Stimulated activated CD4-positive, alpha-beta T cell treated with anti-CD3 and anti-CD28 coated beads, Interleukin-4, amount 100 ng/mL, for 1 hour (primary cell): ENCODE measurements at places on chromosomes 5 and 9.

GRCh38 chr5:87121304-87122150, 146.2 kb upstream of the RASA1 start:
- peak; percentile 16 for DNase-seq

DNA sequence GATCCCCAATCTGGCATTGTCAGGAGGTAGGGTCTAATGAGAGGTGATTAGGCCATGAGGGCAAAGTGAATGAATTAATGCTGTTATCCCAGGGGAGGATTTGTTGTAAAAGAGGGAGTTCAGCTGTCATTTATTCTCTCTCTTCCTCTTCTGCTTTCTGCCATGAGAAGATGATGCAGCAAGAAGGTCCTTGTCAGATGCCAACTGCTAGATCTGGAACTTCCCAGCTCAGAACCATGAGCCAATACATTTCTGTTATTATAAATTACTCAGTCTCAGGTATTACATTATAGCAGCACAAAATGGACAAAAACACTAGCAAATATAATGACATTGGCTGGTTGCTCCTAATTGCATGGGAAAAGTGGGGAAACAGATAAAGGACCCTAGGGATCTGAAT, 15.6 kb upstream of the BICD2 start:
- DNase-seq = no peak

GRCh38 chr9:104802110-104802509, 38.2 kb downstream of the NIPSNAP3B start:
- no peak for DNase-seq

GRCh38 chr9:90830051-90830450, 28.4 kb downstream of the SYK start:
- no peak for DNase-seq

GRCh38 chr5:2391021-2391420, 360.5 kb downstream of the IRX2 start:
- no peak for DNase-seq

DNA sequence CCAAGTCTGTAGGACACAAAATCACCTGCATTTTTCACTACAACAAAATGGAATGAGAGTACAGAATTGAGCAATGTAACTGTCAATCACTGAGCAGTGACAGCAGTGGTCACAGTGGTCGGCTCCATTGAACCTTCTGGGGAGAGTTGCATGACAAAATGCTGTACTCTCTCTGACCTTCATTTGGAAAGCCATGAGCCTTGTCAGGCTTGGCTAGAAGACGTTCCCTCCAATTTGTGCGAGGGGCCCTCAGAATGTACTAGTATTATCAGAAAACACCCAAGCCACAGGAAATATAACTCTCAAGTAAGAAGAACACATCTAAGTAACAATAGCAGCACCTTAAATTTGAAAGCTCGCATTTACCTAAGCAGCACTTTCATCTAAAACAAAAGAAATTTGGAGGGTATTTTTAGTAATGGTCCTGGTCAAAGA, 425.6 kb upstream of the MEF2C start:
- no peak for DNase-seq

DNA sequence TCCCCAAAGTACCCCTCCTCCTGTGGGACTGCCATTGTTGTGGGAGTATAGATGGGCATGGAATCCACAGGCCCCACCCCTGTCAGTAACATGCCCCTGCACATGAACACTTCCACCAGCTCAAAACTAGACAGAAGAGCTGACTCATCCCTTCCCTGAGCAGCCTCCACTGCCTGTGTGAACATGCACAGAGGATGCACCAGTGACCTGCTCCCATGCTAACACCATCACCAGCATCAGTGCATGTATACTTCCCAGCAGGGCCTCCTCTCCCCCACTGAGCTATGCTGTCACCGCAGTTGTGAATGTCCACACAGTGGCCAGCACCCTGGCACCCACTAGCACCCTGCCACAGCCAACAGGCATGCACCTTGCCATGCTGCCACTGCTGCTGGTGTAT, 939.8 kb downstream of the EFNA5 start:
- DNase-seq = no peak

DNA sequence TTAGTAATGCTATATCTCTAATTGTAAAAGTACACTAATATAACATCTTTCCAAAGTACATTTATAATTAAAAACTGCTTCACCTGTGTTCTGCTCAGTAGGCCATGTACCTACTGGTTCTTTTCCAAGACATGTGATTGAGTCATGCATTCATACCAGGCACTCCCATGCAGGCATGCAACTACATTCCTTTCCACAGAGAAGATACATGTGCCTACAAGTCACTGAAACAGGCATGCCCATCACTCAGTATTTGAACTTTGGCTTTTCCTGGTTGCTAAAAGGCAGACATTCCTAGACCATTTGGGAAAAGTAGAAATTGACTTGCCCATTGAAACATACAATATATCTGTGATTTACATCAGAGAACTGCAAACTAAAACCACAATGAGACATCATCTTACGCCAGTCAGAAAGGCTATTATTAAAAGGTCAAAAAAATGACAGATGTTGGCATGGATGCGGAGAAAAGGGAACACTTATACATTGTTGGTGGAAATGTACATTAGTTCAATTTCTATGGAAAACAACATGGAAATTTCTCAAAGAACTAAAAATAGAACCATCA, 148.3 kb upstream of the MOCS2 start:
- DNase-seq = no peak

- DNase-seq = no peak
Measured at GRCh38 chr9:82353631-82354278, 365.2 kb downstream of the SPATA31D1 start.

GRCh38 chr9:91978740-91979414, 28.8 kb upstream of the ROR2 start:
- no peak for DNase-seq

GRCh38 chr9:81474792-81475191, 214.6 kb downstream of the TLE1 start:
- no peak for DNase-seq

DNA sequence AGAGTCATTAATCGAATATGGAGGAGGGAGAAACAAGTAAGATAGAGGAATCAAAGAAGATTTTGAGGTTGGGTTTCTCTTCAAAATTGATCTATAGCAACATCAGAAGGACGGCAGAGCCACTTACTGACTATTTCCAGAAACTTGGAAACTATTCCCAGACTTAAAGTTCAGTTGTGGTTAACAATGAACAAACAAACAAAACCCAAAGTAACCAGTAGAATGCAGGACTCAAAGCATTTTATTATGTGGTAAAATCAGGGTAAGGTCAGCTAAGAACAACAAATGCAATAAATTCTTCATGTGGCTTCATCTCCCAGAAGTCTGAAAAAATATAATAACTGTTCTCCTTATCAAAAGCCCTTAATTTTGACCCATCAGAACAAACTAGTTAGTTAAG, 54.9 kb upstream of the OSMR start:
- DNase-seq = no peak

DNA sequence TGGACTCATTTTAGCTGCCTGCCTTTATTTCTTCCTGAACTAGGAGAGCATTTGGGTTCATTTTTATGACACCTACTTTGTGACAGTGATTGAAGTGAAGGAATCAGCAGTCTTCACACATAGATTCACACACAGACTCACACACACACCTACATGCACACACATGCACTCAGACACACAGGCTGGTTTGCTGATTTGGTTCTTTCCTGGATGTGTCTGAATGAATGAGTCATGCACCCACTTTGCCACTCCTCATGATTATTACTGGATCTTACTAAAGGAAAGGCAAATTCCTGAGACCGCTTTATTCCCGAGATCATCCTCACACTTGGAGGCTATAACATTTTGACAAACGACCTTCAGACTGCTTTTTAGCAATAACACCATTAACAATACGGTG, 529.5 kb downstream of the AGTPBP1 start:
- DNase-seq = no peak

GRCh38 chr9:120846906-120847305, 4.2 kb upstream of the PSMD5 start:
- DNase-seq = no peak

DNA sequence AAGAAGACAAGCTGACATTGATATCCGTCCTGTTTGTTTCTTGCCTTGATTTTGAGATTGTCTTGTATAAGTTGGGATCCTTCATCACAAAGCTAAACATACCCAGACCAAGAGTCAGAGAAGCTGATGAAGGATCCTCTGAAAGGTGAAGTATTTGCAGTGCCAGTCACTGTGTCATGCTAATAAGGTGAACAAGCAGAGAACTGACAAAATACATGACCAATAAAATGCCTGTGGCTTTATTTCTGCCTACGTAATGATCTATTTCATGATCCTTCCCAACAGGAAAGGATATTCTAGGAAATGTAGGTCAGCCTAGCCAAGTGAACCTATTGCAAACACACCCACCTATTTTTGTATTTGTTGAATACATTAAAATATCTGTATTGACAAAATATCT, 351.3 kb upstream of the CDH9 start:
- DNase-seq = no peak

DNA sequence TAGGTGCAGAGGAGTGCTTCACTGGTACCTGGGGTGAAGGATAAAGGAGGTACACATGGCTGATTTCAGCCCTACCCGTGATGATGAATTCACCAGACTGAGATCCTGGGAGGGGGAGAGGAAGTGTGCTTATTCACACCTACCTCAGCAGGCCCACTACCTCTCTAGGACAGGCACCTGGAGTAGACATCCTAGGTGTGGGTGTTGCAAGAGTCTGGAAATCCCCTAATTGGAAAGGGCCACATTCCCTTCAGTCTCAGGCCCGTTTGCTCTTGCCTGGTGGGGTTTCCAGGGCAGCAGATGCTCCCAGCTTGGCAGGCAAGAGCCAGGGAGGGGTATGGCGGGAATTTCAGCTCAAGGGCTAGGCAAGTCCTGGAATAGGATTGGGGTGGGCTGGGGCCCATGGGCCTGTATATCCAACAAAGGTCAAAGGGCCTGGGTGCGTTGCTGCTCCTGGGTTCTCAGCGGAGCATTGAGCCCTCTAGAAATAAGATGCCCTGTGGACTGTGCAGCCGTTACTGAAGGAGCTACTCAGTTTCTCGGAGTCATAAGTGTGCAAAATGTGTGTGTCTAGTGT, 5.8 kb upstream of the CCL21 start:
- no peak for DNase-seq

DNA sequence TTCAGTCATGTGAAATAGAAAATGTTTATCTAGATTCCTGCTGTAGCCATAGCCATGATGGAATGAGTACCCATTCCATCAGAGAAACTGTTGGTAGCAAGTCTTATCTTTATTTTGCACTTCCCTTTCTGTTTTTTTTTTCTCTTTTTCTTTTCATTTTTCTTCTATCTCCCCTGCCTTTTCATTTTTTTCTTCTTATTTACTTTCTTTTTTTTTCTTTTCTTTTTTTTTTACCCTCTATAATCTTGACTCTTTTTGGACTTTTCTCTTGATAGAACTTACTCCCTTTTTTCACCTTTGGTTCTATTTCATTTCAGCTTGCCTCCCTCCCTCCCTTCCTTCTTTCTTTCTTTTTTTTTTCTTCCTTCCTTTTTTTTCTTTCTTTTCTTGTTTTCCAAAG, 15.4 kb downstream of the SLC25A46 start:
- no peak for DNase-seq

DNA sequence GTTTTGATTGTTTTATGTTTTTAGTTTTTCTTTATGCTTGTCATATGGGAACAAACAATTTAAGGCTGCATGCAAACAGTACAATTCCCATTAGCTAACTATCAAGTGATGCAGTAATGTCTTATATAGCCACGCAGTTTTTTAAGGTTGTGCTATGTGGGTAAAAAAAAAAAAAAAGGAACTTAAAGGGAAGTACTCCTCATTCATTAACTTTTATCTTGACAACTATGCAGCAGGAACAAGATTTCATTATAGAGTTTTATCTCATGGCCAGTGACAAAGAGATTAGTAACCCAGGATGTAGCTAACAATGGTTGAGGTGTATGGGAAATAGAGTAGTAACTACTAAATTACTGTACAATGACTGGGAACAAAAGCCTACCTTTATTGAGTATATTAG, 1008.2 kb upstream of the CDH9 start:
- no peak for DNase-seq

GRCh38 chr5:56480078-56480704, 247.1 kb upstream of the ANKRD55 start:
- no peak for DNase-seq

DNA sequence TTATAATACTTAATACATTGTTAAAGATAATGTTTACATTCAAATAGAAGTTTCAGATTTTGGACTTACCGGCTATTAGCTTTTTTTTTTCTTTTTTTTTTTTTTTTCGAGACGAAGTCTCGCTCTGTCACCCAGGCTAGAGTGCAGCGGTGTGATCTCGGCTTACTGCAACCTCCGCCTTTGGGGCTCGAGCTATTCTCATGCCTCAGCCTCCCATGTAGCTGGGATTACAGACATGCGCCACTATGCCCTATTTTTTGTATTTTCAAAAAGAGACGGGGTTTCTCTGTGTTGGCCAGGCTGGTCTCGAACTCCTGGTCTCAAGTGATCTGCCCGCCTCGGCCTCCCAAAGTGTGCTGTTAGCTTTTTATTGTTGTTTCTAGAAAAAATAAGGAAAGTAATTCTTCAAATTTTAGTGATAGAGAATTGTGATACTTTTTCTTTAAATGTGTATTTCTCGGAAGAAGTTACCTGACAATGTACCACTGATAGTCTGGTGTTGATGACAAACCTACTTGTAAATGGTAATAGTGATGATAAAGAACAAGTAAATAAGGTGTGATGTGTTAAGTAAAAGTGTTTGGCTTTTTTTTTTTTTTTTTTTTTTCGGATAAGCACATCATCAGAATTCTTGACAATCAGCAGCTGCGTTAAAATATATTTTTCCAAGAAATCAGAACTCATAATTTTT, 2.7 kb downstream of the CDC42SE2 start:
- peak; percentile 36 for DNase-seq

DNA sequence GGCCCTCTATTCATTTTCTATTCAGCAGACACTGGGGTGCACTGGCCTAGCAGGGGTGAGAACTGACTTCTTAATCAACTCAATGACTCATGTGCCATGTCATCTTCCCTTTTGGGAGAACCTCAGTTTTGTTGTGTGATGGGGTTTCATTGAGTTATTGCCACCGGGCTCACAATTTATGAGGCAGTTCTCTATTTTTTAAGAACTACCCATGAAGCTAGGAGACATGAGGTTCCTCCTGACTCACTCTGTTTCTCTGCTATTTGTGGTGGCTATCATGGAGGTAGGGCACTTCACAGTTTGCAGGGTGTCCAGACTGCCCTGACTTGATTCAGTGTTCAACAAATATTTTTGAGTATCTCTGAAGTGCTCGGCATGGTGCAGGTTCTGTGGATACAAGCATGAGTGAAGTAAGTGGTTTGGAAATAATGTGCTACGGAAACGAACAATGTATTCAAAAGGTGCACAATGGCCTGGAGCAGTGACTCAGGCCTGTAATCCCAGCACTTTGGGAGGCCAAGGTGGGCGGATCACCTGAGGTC, 39.3 kb downstream of the SPARC start:
- no peak for DNase-seq

- no peak for DNase-seq
Measured at GRCh38 chr9:125525921-125526631, 180.9 kb downstream of the MAPKAP1 start.

DNA sequence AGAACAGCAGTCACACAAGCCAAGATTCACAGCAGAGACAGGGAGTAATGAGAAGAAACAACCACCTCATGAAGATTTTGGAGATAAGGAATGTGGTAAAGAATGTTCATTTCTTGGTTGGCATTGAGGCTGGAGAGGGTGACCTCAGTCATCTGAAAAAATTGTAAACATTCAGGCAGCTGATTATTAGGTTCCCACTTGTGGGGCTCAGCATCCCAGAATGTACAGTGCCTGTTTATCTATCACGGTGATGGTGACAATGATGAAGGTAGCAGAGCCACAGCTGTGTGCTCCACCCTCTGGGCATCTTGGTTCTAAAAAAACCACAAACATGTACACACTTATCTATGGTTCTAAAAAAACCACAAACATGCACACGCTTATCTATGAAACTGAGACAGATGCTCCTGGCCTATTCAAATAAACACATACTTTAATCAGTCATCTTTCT, 143.9 kb upstream of the MOCS2 start:
- no peak for DNase-seq
